ACHN (cell line): ENCODE measurements at places on chromosomes 11 and 22.
A peak's percentile ranks its signal among the peaks of the same experiment; 100 is the strongest.

DNA sequence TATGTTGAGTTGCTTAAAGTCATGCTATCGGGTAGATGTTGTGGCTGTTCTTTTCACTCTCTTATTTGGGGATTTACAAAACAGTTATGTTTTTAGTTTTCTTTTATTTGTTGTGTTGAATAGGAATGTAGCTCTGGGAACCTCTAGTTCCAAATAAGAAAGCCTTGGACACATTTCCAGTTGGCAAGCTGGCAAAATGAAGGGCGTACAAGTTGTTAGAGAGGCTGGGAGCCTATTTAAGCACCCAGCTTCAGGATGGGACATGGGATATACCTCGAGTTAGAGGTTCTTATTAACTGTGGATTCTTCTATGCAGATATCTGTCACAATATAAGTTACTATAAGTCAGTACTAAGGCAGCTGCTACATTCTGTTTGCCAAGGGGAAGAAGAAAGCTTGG is 22.8 kb downstream of the PPARA start:
- DNase-seq = no peak

DNA sequence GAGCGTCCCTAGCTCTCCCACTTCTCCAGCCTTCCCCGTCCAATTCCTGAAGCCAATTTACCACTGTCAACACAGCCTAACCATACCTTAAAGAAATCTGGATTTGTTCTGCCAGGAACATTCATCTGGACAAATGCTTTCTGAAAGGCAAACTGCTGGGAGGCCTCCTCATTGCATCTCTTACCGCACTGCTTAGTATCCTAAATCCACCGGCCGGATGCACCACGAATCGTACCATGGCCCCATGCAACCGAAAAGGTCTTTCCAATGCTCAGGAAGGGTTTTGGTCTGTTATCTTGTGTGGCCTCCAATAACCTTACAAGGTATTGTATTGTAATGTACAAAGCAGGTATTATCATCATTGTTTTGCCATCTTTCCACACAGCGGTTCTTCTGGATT is 57.6 kb downstream of the MYH9 start:
- DNase-seq = no peak

GRCh38 chr22:42184852-42185251 is 54.2 kb upstream of the CYP2D6 start:
- no peak for DNase-seq

- DNase-seq = peak; percentile 6
Measured at GRCh38 chr11:9313648-9314290, 624 bp downstream of the TMEM41B start.

DNA sequence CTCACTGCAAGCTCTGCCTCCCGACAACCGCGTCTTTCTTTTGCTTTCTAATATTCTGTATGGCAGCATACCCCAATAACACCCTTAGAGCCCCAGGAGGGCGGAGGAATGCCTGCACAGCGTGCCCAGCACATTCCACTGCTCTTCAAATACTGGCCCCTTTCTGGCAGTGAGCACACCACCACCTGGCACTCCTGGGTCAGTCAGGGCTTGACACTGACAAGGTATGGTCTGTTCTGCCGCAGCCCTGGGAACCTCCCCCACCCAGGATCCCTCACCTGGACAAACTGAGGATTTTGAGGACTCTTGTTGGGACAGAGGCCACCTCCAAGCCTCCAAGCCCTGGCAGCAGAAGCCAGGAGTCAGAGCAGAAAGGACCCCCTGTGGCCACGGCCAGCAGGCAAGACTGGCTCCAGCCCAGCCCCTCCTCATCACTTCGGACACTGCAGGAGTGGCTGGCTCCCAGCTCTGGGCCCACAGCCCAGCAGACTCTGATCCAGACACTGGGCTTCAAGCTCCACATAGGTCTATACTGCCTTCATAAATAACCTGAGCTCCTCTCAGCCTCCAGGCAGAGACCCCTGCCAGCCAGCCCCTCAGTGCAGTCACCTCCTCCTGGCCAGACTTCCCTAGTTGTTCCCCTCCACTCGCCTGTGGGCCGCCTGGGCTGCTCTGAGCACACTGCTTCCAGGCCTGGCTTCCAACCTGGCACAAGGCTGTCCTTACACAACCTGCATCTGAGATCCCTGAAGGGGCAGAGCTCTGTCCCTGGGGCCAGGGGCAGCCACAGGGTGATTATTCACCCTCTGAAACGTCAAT is 14.5 kb downstream of the CARS1 start:
- no peak for DNase-seq

GRCh38 chr22:43789452-43789851 is 22.7 kb downstream of the EFCAB6 start:
- peak; percentile 44 for DNase-seq

GRCh38 chr11:91946397-91946951 is 278.1 kb upstream of the FAT3 start:
- no peak for DNase-seq

GRCh38 chr11:114142707-114143106 is 83.2 kb downstream of the ZBTB16 start:
- DNase-seq = no peak

GRCh38 chr11:34299284-34299972 is 58.4 kb downstream of the ABTB2 start:
- no peak for DNase-seq

- no peak for DNase-seq
Measured at GRCh38 chr11:2142762-2143202, 3.6 kb upstream of the IGF2 start.

DNA sequence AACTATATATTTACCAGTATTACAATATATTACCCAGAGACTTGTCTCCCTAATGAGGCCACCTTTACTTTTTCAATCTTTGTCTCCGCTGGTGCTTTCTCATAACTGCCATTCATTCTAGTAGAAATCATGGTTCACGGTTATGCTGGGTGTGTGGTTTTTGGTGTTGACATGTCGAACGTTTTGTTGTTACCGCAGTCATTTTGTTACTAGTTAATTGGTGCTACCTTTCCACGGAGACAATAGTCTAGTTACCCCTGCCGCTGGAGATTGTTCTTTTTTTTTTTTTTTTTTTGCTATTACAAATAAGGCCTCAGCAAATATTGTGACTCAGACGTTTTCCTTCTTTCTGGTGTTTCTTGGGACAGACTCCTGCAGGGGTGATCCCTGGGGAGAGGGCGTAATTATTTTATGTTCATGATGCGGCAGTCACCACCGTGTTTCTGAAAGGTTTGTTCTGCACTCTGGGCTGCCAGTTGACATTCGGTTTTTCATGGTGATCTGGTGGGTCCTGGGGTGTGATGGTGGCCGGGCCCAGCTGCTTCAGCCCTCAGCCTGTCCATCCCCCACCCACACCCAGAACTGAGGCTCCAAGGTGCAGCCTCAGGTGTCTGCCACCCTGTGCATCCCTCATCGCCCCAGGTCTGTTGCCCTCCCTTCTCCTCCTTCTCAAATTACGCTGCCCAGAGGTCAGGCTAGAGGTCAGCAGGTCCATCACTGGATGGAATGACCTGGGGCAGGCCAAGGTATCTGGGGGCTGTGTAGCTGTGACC is 28.6 kb downstream of the LRP5 start:
- DNase-seq = no peak
